ENCODE measurements at places on chromosomes 7 and 10.
A peak's percentile ranks its signal among the peaks of the same experiment; 100 is the strongest.

- no peak for DNase-seq
Measured at GRCh38 chr10:475709-476454, 213.6 kb downstream of the DIP2C start.

GRCh38 chr10:63717027-63717715, 196.0 kb downstream of the REEP3 start:
- DNase-seq, result no peak

GRCh38 chr10:122171302-122172075, 99.6 kb upstream of the BTBD16 start:
- no peak for DNase-seq

DNA sequence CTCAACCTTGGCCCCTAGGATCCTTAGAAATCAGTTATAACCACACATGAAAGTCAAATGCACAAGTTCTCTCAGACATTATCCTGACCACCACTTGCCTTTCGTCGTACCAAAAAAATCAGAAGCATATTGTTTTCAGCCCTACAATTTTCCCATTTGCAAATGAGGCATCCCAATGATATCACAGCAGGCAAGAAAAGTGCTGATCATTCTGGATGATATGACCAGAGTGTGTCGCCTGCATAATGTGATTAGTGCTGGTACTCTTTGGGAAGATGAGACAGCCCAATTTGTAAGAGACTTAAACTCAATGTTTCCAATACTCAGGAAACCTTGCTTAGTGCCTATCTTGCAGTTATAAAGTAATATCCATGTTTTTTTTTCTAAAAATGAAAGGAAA, 168.0 kb downstream of the SORCS1 start:
- DNase-seq, result no peak

GRCh38 chr10:132450466-132450824, 53.4 kb downstream of the PWWP2B start:
- no peak for DNase-seq

- no peak for DNase-seq
Measured at GRCh38 chr7:88169717-88170320, 50.0 kb downstream of the SRI start.

DNA sequence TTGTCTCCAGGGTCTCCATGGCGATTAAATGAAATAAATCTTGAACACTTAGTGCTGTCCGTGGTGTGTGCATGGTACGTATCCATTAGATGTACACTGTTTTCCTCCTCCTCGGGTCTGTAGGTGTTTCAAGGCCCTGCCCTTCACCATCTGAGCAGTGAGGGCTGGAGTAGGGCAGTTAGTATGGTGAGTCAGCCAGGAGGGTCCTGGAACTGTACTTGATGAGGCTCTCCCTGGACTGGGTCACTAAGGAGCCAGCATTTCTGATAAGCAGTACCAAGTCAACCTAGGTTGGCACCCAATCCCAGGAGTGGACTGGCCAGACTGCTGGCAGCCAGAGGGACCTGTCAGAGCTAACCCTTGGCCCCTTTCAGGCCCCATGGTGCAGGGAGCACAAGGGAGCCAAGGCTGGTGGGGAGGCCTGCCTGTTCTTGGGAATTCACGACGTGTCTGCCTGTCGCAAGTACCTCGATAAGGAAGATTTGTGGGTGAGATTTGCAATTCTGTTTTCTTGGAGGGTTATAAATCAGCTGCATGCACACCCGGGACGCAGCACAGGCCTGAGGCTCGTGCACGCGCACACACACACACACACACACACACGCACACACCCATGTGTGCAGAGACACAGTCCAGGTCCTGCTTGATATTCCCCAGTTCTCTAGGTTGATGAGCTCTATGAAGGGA, 114.2 kb downstream of the ZMIZ1 start:
- no peak for DNase-seq

- no peak for DNase-seq
Measured at GRCh38 chr10:103188853-103189252, 4.2 kb downstream of the NT5C2 start.

GRCh38 chr10:86263209-86263608, 103.4 kb downstream of the GRID1 start:
- no peak for DNase-seq

DNA sequence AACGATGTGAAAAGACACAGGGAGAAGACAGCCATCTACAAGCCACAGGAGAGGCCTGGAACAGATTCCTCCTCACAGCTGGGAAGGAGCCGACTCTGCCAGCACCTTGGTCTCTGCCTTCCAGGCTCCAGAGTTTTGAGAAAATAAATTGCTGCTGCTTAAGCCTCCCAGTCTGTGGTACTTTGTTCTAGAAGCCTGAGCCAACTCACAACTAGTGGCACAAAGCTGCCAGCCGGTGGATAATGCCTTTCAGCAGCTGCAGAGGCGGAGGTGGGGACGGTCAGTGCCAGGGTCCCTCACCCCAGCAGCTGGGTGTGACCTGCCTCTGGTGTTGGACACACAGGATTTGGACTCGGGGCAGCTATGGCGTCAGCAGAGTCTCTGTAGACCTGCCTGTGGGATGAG, 255.4 kb upstream of the PITRM1 start:
- no peak for DNase-seq

DNA sequence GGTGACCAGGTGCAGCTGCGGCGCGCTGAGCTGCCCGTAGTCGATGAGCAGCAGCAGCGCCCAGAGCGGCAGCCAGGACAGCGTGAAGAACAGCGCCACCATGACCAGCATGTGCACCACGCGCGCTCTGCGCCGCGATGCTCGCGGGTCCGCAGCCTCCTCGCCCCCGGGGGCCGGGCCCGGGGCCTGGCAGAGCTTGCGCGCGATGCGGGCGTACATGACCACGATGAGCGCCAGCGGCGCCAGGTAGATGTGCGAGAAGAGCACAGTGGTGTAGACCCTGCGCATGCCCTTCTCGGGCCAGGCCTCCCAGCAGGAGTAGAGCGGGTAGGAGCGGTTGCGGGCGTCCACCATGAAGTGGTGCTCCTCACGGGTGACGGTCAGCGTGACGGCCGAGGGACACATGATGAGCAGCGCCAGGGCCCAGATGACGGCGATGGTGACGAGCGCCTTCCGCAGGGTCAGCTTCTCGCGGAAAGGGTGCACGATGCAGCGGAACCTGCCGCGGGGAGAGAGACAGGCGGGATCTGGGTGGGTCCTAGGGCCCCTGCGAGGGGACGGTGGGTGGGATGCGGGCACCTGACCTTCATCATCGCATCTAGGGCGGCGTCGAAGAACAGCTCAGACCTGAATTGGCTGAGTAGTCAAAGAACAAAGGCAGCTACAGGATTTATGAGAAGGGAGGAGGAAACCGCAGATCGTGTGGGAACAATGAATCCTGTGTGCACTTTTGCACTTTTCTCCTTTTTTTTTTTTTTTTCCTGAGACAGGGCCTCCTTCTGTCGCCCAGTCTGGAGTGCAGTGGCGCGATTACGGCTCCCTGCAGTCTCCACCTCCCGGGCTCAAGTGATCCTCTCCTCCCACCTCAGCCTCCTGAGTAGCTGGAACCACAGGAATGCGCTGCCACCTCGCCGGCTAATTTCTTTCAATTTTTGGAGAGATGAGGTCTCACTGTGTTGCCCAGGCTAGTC, 22.4 kb upstream of the PPA1 start:
- DNase-seq, result no peak

GRCh38 chr10:5812283-5813090, 747 bp downstream of the GDI2 start:
- peak; percentile 27 for DNase-seq

DNA sequence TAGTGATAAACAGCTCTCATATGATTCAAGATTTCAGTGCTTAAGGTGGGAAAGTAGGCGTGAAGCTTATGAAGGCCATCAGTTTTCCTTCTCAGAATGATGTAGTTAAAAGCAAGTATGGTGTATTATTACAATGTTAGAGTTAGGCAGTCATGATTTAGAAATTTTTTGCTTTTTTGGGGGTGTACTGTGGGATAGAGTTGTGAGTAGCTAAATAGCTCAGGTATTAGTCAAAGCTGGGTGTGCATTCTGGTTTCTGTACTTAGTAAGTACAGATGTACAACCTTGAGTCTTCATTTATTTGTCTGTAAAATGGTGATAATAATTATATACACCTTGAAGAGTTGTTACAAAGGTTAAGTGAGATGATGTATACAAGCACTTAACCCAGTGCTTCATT, 52.2 kb downstream of the R3HCC1L start:
- DNase-seq, result no peak

DNA sequence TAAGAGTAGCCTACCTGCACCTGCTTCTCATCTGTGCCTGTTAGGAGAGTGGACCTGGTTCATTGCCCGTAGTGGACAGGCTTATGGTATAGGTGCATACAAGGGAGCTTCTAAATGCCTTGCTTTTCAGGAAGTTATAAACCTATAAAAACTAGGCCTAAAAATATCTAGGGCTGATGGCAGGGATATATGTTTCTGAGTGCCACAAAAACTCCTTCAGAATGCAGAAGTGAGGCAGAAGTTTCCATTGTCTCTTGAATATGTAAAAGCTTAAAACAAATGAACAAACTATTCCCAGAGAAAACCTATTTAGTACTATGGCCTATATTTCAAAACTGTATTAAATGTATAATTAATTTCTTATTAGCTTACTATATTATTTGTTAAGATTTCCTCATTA, 91.8 kb downstream of the RNLS start:
- DNase-seq, result no peak

GRCh38 chr7:141439776-141440175, 111.4 kb upstream of the AGK start:
- DNase-seq, result no peak

DNA sequence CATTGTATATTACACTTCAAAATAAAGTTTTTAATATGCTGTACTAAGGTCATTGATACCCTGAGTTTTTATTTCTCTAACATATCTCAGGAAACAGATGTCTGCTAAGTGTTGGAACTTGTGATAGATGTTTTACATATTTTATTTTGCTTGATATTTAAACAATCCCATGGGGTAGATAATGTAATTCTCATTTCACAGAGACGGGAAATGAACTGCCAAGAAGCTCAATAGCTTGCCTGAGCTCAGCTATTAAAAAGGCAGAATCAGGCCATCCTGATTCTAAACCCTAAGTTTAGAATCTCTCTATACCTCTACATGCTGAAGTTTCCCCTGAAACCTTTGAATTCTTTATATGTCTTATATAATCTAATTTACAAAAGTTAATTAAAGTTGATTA, 126.3 kb downstream of the LRRC18 start:
- no peak for DNase-seq

DNA sequence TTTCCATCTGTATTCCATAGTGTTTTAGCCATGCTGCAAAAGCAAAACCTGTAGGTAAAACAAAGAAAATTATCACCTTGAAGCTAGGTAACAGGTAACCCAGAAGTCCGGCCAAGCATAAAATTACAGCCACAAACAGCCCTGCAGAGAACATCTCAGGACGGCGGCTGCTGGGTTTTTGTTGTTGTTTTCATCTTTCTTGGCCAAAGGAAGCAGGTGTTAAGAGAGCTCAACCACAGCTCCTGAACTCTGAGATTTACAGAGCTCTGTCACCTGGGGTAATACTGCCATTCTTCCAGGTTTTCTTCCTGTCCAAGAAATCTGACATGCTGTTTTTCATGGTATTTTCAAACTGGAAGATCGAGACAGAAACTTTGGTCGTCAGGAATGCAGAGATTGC, 847 bp upstream of the SCIN start:
- DNase-seq, result no peak

DNA sequence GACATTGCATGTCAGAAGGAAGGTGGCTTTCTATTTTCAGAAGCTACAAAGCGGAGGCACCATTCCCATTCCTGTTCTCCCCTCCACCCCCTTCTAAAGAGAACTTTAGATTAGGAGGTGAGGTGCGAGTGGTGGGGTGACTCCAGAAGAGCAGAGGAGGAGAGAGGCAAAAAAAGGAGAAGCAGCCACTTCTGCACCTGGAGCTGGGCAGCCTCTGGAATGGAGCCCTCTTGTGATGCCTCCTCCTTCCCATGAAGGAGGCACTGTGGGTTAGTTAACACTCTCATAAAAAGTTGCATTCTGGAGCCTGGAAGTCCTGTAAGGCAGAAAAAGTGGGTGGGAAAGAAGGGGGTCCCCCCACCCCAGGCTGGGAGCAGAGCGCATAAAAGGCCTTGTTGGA, 4.8 kb downstream of the PTF1A start:
- no peak for DNase-seq

- no peak for DNase-seq
Measured at GRCh38 chr10:96641396-96642295, 54.8 kb upstream of the TM9SF3 start.

- DNase-seq, result no peak
Measured at GRCh38 chr10:11760861-11761260, 18.7 kb downstream of the ECHDC3 start.

DNA sequence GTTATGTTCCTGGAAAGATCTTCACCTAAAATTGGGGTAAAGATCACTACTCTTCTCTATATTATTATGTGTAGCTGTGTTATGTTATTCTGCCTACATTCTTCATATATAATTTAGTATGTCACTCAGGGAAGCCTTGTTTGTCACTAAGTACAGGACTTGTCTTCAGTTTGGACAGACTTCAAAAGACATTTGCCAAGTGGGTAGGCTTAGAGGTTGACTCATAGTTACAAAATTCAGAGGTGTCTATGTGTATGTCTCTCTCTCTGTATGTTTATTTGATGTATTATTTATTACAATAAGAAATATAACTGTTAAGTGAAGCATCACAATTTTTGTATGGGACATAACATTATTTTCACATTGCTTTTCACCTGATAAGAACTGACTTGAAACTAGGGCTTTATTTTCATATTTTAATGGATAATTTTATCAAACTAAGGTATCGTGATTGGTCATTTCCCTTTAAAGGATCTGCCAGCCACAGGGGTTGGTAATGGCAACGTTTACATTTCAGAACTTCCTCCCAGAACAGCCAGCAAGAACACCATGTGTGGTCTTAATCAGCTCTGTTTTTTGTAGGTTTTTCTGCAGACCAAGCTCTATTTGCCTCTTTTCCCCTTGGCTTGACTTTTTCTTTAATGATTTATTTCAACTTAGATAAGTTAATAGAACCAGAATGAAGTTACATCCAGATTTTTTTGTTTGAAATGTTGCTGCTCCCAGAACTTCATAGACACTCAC, 262.1 kb upstream of the CACNA2D1 start:
- DNase-seq, result no peak

GRCh38 chr10:35743851-35744250, 101.8 kb upstream of the FZD8 start:
- DNase-seq, result no peak

GRCh38 chr10:970311-971149, 17.7 kb upstream of the GTPBP4 start:
- DNase-seq, result no peak

GRCh38 chr7:100061518-100062193, 12.1 kb downstream of the ZSCAN21 start:
- no peak for DNase-seq

GRCh38 chr7:100965723-100966541, 3.4 kb upstream of the MUC12 start:
- peak; percentile 52 for DNase-seq

Measured in activated T-helper 9 cell treated with anti-CD3 and anti-CD28 coated beads, Interleukin-2, amount 50 U/mL, for 16 hours (primary cell).